ENCODE measurements at places on chromosomes 6 and 20.

GRCh38 chr6:36290668-36291620 is 21.1 kb downstream of the PNPLA1 start:
- DNase-seq = no peak

DNA sequence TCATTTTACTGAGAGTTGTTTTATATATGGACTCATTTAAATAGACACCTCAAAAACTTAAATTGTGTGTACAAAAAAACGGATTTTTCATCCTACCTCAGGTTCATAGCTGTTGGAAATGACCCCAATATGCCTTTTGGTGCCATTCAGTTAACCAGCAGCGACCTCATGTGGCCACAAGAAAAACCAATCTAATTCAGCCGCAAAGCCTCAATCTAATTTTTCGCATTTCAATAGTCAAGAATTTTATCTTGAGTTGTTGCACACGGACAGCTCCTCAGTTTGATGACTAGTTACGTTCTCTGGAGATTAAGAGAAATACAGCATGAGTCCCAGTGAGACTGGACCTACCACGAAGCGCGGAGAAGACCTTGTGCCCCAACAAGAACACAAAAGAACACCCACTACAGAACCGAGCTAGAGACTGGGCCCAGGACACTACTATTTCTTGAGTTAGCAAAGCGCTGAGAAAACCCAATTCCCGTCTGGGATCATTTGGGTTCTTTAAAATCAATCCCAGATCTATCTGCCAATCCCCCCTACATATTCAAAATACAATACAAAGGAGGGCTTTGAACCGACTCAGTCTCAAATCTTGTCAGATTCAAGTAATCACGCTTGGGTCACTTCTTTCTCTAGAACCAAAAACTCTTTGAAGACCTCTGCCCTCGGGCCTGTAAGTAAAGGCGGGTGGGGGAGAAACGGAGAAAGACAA is 1.1 kb downstream of the TCP11 start:
- no peak for DNase-seq

DNA sequence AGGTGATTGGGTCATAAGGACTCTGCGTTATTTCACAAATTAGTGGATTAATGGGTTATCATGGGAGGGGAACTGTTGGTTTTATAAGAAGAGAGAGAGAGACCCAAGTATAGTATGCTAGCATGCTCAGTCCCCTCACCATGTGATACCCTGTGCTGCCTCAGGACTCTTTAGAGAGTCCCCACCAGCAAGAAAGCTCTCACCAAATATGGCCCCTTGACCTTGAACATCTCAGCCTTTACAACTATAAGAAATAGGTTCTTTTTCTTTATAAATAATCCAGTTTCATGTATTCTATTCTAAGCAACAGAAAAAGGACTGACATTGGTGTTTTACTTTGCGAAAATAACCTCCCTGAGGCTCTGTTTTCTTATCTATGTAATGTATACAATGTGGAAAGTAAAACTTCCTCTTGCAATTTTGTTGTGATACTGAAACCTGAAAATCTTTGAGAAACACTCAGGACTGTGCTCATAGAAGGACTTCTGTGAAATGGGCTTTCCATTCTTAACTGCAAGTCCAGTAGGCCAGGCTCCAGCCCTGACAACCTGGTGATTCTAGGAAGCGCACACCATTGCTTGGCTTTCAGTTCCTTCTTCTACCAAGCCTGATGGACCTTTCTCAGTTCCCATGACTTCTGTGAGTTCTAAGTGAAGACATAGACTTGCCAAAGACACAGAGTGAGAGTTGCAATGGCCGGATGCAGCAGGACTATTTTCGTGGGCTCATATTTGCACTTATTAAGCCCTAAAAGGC is 21.9 kb downstream of the SIRPD start:
- DNase-seq = no peak

- DNase-seq = no peak
These were observed 278.2 kb upstream of the SUPT3H start for GRCh38 chr6:45655745-45656476.

DNA sequence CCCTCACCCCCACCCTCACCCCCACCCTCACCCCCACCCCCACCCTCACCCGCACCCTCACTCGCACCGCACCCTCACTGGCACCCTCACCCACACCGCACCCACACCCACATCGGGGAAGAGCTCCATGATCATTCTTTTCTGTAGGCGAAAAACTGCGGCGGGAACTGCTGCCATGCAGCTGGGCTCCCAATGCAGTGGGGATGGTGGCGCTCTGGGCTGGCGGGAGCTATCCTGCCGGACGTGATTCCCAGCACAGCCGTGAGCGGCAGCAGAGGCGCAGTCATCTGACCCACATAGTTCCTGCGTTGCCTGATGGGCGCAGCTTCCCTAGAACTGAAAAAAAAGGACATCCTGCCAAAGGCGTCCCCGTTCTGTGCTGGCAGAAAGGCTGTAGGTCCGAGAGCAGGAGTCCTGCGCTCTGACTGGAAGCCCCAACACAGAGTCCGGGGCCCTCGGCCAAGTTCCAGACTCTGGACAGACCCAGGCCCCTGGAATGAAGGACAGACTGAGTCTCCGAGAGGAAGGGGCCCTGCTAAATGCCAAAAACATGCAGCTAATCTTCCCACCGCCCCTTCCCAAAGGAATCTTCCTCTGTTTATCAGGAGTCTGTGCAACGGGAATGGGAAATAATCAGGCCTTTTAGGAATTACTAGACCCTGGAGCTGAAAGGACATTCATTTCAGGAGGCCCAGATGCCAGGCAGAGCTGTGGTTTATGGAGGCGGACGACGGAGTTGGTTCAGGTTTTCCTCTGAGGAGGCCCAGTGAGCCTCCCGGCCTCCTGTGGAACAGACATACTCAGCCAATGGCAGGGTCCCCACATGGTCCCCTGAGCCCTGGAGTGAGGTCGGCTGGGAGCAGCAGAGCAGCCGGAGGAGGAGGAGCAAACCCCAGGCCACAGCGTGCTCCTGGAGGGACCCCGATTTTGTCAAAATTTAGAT is 14.1 kb upstream of the TCFL5 start:
- peak; percentile 20 for DNase-seq

DNA sequence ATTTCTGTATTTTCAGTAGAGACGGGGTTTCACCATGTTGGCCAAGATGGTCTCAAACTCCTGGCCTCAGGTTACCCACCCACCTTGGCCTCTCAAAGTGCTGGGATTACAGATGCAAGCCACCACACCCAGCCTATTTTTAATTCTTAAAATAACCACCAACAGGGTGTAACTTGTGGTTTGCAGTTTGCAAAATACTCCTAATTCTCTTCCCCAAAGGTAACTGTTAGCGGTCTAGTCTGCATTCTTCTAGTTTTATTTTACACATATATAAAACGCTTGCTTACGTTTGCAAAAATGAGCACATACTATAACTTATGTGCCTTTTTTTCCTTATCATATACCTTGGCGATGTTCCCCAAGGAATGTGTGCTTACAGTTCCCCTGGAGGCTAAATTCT is 25.6 kb upstream of the CHMP4B start:
- no peak for DNase-seq

- no peak for DNase-seq
These were observed 18.0 kb downstream of the ADRM1 start for GRCh38 chr20:62320581-62321354.

- no peak for DNase-seq
These were observed 139.2 kb upstream of the MMS22L start for GRCh38 chr6:97422171-97422570.

GRCh38 chr6:99512033-99512432 is 3.2 kb downstream of the USP45 start:
- DNase-seq = no peak

GRCh38 chr6:121434037-121434770 is 1.2 kb upstream of the GJA1 start:
- DNase-seq = no peak

DNA sequence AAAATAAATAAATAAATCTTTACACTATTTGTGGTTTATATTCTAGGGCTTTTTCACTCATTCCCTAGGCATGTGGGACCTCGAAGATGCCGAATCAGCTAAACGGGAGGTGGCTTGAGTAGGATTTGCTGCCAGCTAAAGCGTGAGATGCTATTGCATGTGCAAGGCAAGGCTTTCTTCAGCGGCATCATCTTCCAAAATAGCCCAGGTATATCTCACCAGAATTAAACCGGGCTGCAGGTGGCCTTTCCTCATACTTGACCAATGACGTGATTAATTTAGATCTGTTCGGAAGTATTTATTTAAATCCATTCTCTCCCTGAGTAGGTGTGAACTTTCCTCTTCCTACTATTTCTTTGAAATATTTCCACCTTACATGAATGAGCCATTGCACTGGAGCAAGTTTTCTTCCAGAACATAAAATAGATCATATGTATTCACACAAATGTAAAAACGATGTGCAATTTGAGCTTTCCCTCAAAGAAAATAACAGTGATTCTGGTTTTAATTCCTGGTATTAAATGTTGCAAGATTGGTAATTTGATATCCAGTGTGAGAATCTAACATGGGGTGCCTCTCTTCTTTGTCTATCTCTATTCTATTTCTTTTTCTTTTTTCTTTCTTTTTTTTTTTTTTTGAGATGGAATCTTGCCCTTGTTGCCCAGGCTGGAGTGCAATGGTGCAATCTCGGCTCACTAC is 24.3 kb upstream of the ZNF217 start:
- no peak for DNase-seq

GRCh38 chr6:15378866-15379265 is 133.0 kb downstream of the JARID2 start:
- DNase-seq = no peak

GRCh38 chr6:52536424-52536916 is 40.4 kb downstream of the TRAM2 start:
- no peak for DNase-seq

- DNase-seq = no peak
These were observed 74.5 kb upstream of the MARCKS start for GRCh38 chr6:113782636-113783035.

Data from NCI-H524 treated with DMSO at 0.1 percent for 48 hours (cell line).